ENCODE measurements at places on chromosomes 3 and 15. TPM values are rescaled to one million over a fixed set of nuclear protein-coding genes. Genes with fewer than 3 reads are reported as not detected.

GRCh38 chr15:68610825-68611224 lies 32.0 kb downstream of the CORO2B start:
- peak; percentile 59 for DNase-seq

TUSC7 gene
- total RNA-seq, result not detected

GRCh38 chr3:93969443-93969842 lies 4.3 kb downstream of the PROS1 start:
- DNase-seq, result no peak

ZNF80 gene
- not detected for total RNA-seq

- no peak for DNase-seq
Observed at GRCh38 chr15:41423979-41424659, 7.2 kb downstream of the RTF1 start.

DNA sequence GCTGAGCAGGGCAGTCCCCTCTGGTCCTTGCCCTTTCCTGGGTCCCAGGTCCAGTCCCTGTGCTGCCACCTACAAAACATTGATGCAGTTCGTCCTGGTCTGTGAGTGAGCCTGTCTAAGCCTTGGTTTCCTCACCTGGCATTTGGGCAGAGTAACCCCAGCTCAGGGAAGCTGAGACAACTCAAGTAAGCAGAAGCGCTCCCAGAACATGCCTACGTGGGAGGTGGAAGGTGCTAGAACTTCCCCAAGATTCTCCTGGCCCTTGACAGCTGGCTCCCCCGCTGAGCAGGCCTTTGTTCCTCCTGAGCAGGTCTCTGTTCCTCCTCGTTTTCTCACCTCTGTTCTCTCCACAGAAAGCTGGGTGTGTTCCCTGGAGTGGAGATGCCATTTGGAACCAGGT lies 30.5 kb downstream of the PRR20G start:
- no peak for DNase-seq

DNA sequence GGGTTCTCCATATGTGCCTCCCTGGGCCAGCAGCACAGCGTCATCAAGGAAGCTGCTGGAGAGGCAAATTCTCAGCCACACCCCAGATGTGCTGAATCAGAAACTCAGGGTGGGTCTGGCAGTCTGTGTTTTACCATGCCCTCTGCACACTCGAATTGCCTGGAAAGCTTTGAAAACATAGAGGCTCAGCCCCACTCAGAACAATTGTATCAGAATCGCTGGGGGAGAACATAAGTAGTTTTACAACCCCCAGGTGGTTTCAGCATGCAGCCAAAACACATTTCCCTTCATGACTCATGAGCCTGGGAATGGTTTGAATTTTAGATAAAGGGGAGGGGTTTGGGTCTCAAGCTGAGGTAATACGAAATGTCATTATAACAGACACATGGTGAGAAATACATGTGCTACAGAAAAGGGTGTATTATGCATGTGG lies 9.6 kb downstream of the TGM4 start:
- peak; percentile 89 for DNase-seq

- no peak for DNase-seq
Observed at GRCh38 chr15:101435761-101436160, 53.7 kb downstream of the PCSK6 start.
